Activated CD4-positive, alpha-beta T cell treated with anti-CD3 and anti-CD28 coated beads, Interleukin-10, Interleukin-2, amounts not matched to agents 100 ng/mL and 50 ng/mL, durations not matched to agents 16 hours and 8 hours (primary cell): ENCODE measurements at places on chromosomes 6 and 20.

DNA sequence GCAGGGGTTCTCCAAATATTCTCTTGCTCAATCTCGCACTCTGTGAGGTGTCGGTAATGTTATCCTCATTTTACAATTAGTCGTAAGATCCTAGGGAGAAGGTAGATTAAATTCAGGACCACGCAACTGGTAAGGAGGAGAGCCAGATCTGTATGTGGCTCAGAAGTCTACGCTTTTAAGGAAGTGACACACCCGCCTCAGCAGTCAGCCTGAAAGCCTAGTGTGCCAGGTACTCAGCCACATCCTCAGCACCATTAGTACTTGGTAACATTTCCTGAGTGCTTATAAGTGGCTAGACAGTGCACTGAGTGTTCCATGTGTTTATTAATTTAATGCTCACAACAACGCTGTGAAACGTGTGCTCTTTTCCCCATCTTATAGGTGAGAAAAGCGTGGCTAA lies 63.7 kb downstream of the DHX35 start:
- peak; percentile 78 for DNase-seq

DNA sequence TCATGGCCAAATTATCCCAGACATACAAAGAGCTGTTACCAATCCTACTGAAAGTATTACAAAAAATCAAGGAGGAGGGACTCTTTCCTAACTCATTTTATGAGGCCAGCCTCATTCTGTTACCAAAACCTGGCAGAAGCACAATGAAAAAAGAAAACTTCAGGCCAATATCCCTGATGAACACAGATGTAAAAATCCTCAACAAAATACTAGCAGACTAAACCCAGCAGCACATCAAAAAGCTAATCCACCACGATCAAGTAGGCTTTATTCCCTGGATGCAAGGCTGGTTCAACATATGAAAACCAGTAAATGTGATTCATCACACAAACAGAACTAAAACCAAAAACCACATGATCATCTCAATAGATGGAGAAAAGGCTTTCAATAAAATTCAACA lies 109.2 kb downstream of the C6orf118 start:
- DNase-seq = no peak

DNA sequence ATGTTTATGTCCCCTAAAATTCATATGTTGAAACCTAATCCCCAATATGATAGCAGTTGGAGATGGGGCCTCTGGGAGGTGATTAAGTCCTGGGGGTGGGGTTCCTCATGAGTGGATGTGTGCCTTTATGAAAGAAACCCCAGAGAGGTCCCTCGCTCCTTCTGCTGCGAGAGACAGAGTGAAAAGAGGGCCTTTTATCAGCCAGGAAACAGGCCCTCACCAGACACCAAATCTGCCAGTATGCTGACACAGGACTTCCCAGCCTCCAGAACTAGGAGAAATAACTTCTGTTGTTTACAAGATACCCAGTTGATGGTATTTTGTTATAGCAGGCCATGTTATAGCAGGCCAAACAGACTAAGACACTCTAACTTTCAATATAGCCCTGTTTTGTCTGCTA lies 100.9 kb upstream of the NFATC2 start:
- DNase-seq = no peak

- DNase-seq = no peak
Observed at GRCh38 chr20:22526512-22527012, 57.8 kb downstream of the FOXA2 start.

GRCh38 chr20:14715400-14715799 lies 378.0 kb upstream of the FLRT3 start:
- no peak for DNase-seq

GRCh38 chr6:125356884-125357283 lies 55.1 kb upstream of the HDDC2 start:
- no peak for DNase-seq
